ENCODE measurements at places on chromosomes 1 and 21. TPM values are rescaled to one million over a fixed set of nuclear protein-coding genes. Genes with fewer than 3 reads are reported as not detected.

TSHB gene
- not detected for total RNA-seq

ESPN gene
- total RNA-seq = 98.0 TPM

SPRR2G gene
- total RNA-seq = not detected

EXO1 gene
- total RNA-seq = 5.1 TPM

CASQ1 gene
- total RNA-seq = not detected

GSTM1 gene
- total RNA-seq = 46.1 TPM

NHLH1 gene
- total RNA-seq = 0.12 TPM

IFNAR1 gene
- total RNA-seq = 32.3 TPM

RNU1-2 gene
- total RNA-seq = 2,517 TPM

OR2L5 gene
- not detected for total RNA-seq

PTCH2 gene
- 0.48 TPM for total RNA-seq

NBPF10 gene
- 1.9 TPM for total RNA-seq

DNAI4 gene
- 12.8 TPM for total RNA-seq

FMO4 gene
- 2.2 TPM for total RNA-seq

GDAP2 gene
- 21.5 TPM for total RNA-seq

KANK4 gene
- 1.7 TPM for total RNA-seq

PLD5 gene
- total RNA-seq = not detected

RGS1 gene
- total RNA-seq = 8.0 TPM

TNFRSF1B gene
- 27.2 TPM for total RNA-seq

RAP1GAP gene
- total RNA-seq = 29.6 TPM

Data from colonic mucosa (tissue), 4 donors.